Thoracic aorta (tissue), 2 donors: ENCODE measurements at places on chromosomes 4 and X. TPM values are rescaled to one million over a fixed set of nuclear protein-coding genes. Genes with fewer than 3 reads are reported as not detected.
A peak's percentile ranks its signal among the peaks of the same experiment; 100 is the strongest.

KIAA0232 gene
- total RNA-seq: 56.9 TPM

DNA sequence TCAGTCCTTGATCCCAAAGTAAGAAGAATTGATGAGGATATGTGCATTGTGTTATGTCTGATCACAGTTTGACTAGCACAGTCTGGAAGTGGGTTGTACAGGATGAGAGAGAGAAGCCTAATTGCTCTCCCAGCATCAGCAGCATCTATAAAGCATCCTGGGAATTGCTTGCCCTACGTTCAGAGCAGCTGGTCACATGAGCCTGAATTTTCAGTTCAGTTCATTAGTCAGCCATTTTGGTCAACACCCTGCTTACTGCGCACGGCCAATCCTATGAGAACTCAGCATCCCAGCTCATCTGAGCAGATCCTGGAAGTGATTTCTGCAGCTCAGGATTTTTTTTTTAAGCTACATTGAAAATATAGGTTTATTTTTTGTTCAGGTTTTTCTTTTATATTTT is at the start of gene RUFY3:
Gene RUFY3, plus strand, starts transcription at position 218 of the 400 bp plus-strand sequence. CDS start 610 bp downstream, outside the sequence.
- peaks cover 13% of the 10 kb centered on the region for H3K4me1 ChIP-seq
- DNase-seq: no peak
- H3K27ac ChIP-seq: peak within 1 kb of the TSS; percentile 59
- H3K4me3 ChIP-seq: peak within 1 kb of the TSS; percentile 75

DNA sequence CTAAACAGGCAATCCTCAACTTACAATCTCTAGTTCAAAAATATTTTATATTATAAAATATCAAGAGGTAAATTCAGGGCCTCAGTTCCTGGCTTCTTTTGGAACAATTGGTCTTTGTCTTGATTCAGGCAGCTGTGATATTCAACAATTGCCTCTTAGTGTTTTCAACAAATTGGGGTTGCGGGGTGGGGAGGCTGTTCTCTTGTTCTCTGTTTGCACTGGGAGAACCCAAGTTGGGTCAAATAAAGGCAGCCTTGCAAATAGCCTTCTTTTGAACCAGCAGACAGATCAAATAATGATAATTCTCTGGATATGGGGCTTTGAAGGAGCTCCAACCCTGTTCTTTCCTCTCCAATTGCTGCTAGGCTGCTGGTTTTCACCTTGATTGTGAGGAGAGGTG is 142.5 kb downstream of the COL4A5 start:
- H3K27ac ChIP-seq: no peak overlapping the region
- peaks cover 3% of the 10 kb centered on the region for H3K36me3 ChIP-seq
- no peak overlapping the region for H3K4me3 ChIP-seq
- no peaks in the 10 kb centered on the region for H3K4me1 ChIP-seq

MBTPS2 gene
- 11.2 TPM for total RNA-seq

- DNase-seq: no peak
- no peak overlapping the region for H3K4me3 ChIP-seq
- H3K4me1 ChIP-seq: no peaks in the 10 kb centered on the region
These were observed 156.1 kb upstream of the LNX1 start for GRCh38 chr4:53747401-53747800.

MUC7 gene
- not detected for total RNA-seq

GRCh38 chr4:86614865-86615264 is 20.8 kb downstream of the PTPN13 start:
- DNase-seq: no peak
- H3K36me3 ChIP-seq: no peaks in the 10 kb centered on the region
- no peaks in the 10 kb centered on the region for H3K27me3 ChIP-seq
- H3K4me1 ChIP-seq: no peaks in the 10 kb centered on the region

DNA sequence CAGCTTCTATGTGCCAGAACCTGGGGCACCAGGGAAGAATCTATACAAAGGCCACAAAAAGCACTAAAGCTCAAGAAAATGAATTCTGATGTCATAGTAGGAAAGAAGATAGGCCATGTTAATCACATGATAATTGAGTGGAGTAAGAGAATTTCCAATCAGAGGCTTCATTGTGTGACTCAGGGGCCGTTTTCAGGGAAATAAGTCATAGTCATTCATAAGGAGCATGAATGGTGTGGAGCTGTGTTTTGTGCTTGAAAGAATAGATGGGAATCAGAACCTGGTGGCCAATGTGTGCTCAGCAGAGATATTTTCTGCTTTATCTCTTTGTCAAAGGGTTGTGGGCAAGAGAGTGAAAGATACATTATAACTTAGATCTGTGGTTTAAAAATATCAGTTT is 102.4 kb upstream of the ZDHHC15 start:
- no peaks in the 10 kb centered on the region for H3K36me3 ChIP-seq
- no peak overlapping the region for H3K4me3 ChIP-seq
- no peaks in the 10 kb centered on the region for H3K27me3 ChIP-seq
- no peak for DNase-seq
- no peak overlapping the region for H3K27ac ChIP-seq

ADH6 gene
- total RNA-seq: 0.41 TPM

CAPN6 gene
- total RNA-seq: 0.63 TPM

BST1 gene
- total RNA-seq: 9.2 TPM

- DNase-seq: no peak
- H3K36me3 ChIP-seq: no peaks in the 10 kb centered on the region
- H3K4me1 ChIP-seq: no peaks in the 10 kb centered on the region
- H3K4me3 ChIP-seq: no peak overlapping the region
These were observed 174.2 kb downstream of the GC start for GRCh38 chr4:71609651-71610050.

UGT2A2 gene
- total RNA-seq: not detected

GRCh38 chr4:38529189-38530115 is 134.5 kb upstream of the KLF3 start:
- H3K36me3 ChIP-seq: no peaks in the 10 kb centered on the region
- no peak overlapping the region for H3K4me3 ChIP-seq
- DNase-seq: no peak
- no peaks in the 10 kb centered on the region for H3K4me1 ChIP-seq
- no peaks in the 10 kb centered on the region for H3K27me3 ChIP-seq
- H3K27ac ChIP-seq: peak overlapping the region; percentile 37

- DNase-seq: no peak
- H3K4me3 ChIP-seq: no peak overlapping the region
- peaks cover 4% of the 10 kb centered on the region for H3K36me3 ChIP-seq
- H3K27me3 ChIP-seq: no peaks in the 10 kb centered on the region
These were observed 11.7 kb downstream of the OTUD4 start for GRCh38 chr4:145168581-145169187.

- H3K4me1 ChIP-seq: no peaks in the 10 kb centered on the region
- H3K27me3 ChIP-seq: no peaks in the 10 kb centered on the region
- no peak overlapping the region for H3K4me3 ChIP-seq
- H3K27ac ChIP-seq: no peak overlapping the region
- no peaks in the 10 kb centered on the region for H3K36me3 ChIP-seq
- DNase-seq: no peak
These were observed 305.9 kb upstream of the HAND2 start for GRCh38 chr4:173835903-173836302.

GRCh38 chrX:10135561-10136399 is 21.0 kb upstream of the CLCN4 start:
- H3K4me3 ChIP-seq: no peak overlapping the region
- no peak overlapping the region for H3K27ac ChIP-seq
- DNase-seq: no peak
- H3K27me3 ChIP-seq: no peaks in the 10 kb centered on the region
- H3K36me3 ChIP-seq: peaks cover 8% of the 10 kb centered on the region

DNA sequence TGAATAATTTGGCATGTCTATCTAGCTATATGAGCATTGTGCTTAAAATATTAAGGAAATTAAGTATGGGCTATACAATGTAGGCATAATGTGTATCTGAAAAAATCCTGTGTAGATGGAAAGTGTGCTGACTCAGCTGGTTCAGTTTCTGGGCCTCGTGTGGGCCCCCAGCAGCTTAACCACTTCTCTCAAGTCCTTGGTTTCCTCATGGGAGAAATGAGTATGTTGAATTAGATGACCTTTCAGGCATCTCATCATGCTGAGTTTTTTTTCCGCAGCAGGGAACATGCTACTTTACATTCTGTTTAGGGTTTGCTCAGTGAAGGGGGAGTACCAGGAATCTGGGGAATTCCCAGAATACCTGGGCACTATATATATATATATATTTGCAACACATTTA is 30.5 kb downstream of the RHOH start:
- H3K27me3 ChIP-seq: no peaks in the 10 kb centered on the region
- H3K4me3 ChIP-seq: no peak overlapping the region
- no peaks in the 10 kb centered on the region for H3K4me1 ChIP-seq
- no peak for DNase-seq
- H3K27ac ChIP-seq: no peak overlapping the region

GRCh38 chrX:108640817-108641216 is 95.5 kb downstream of the IRS4 start:
- no peaks in the 10 kb centered on the region for H3K36me3 ChIP-seq
- no peaks in the 10 kb centered on the region for H3K4me1 ChIP-seq
- H3K4me3 ChIP-seq: no peak overlapping the region
- H3K27ac ChIP-seq: no peak overlapping the region

- no peak overlapping the region for H3K4me3 ChIP-seq
- H3K4me1 ChIP-seq: peaks cover 11% of the 10 kb centered on the region
- H3K27me3 ChIP-seq: no peaks in the 10 kb centered on the region
- H3K27ac ChIP-seq: no peak overlapping the region
These were observed 6.5 kb downstream of the PPP2R2C start for GRCh38 chr4:6465955-6466354.
